Ecto neural progenitor cell (in vitro differentiated cells): ENCODE measurements at places on chromosomes 1 and 21.
A peak's percentile ranks its signal among the peaks of the same experiment; 100 is the strongest.

GRCh38 chr1:22747021-22747734 is 36.5 kb downstream of the EPHB2 start:
- no peak for DNase-seq

- no peak for DNase-seq
These were observed 29.2 kb downstream of the IPP start for GRCh38 chr1:45721207-45721606.

- no peak for DNase-seq
These were observed 41.0 kb upstream of the USP25 start for GRCh38 chr21:15688809-15689208.

- DNase-seq, result no peak
These were observed 386.9 kb upstream of the PLXNA2 start for GRCh38 chr1:208631092-208631491.

- peak; percentile 30 for DNase-seq
These were observed 141.1 kb upstream of the ETV3 start for GRCh38 chr1:157279138-157279801.

DNA sequence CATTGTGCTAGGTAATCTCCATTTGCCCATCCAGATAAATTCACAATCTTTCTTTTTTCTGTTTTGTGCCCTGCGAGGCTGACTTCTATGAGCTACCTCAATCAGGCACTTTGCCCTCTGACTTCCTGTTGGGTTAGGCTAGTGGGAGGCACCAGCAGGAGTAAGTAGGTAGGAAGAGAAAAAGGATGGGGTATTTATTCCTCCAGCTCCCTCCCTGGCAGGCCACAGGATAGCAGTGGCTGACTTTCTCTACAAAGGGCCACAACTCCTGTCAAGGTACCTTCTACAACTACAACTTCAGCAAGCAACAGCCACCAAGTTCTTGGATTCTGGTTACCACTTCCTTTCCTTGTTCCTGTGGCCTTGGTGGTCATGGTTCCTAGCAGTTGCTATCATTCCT is 18.8 kb upstream of the GORAB start:
- DNase-seq, result no peak

GRCh38 chr1:19254416-19254815 is 2.8 kb downstream of the MRTO4 start:
- DNase-seq, result no peak

GRCh38 chr1:69645477-69645876 is 77.8 kb downstream of the LRRC7 start:
- DNase-seq, result no peak

- DNase-seq, result no peak
These were observed 2.0 kb downstream of the KCND3 start for GRCh38 chr1:111987502-111987901.

GRCh38 chr1:80310703-80311245 is 1304.2 kb upstream of the ADGRL4 start:
- DNase-seq, result no peak

- peak; percentile 75 for DNase-seq
These were observed 329.2 kb downstream of the TGFB2 start for GRCh38 chr1:218674280-218674773.

GRCh38 chr1:235206533-235207208 is 45.6 kb upstream of the RBM34 start:
- DNase-seq, result no peak

- DNase-seq, result no peak
These were observed 3.7 kb upstream of the BGLAP start for GRCh38 chr1:156238248-156238647.

GRCh38 chr1:205980237-205980870 is 22.8 kb downstream of the RAB7B start:
- no peak for DNase-seq

DNA sequence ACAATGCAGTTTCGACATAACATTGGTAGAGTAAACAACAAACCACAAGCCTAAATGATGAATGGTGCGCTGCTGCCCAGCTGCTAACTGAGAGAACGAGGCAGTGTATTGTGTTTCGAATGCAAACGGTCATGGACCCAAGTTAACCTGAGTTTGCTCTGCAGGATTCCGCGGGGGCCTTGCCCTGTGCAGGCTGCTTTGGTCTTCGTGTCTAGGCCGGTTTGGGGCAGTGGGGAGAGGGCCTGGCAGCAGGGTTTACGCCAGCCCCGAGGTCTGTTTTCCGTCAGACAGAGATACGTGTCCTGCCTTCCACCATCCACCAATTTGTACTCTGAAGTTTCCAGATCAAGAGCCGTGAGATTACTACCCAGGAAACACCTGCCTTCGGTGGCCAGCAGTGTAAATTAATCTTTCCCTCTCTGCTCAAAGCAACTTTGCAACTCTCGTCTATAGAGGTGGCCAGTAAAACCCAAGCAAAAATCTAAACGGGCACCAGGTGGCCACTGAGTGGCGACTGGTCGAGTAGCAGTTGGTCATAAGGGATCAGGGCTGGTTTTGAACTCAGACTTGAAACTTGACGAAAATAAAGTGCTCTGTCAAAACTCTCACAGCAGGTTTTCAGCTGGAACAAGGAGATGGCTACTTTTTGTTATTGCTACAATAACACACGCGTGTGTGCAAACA is 6.3 kb upstream of the PRDM15 start:
- no peak for DNase-seq

DNA sequence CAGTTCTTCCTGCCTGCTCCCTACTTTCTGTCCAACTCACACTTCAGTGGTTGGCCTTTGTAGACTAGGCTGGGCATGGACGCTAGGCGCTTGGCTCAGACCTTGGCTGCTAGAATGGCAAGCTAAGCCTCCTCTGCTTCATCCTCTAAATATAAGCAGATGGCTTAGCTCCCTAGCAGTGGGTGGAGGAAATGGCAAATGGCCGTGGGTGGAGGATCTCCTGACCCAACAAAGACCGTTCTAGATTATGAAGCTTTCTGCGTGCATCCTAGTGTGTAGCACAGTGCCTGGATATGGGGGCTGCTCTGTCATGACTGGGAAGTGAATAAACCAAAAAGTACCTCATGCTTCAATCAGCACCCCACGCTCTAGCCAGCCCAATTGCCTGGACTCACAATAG is 10.4 kb upstream of the ETV3L start:
- DNase-seq, result peak; percentile 28

GRCh38 chr1:229370601-229371021 is 27.8 kb upstream of the CCSAP start:
- DNase-seq, result no peak

GRCh38 chr1:973459-974292 is 7.4 kb downstream of the PLEKHN1 start:
- DNase-seq, result no peak

DNA sequence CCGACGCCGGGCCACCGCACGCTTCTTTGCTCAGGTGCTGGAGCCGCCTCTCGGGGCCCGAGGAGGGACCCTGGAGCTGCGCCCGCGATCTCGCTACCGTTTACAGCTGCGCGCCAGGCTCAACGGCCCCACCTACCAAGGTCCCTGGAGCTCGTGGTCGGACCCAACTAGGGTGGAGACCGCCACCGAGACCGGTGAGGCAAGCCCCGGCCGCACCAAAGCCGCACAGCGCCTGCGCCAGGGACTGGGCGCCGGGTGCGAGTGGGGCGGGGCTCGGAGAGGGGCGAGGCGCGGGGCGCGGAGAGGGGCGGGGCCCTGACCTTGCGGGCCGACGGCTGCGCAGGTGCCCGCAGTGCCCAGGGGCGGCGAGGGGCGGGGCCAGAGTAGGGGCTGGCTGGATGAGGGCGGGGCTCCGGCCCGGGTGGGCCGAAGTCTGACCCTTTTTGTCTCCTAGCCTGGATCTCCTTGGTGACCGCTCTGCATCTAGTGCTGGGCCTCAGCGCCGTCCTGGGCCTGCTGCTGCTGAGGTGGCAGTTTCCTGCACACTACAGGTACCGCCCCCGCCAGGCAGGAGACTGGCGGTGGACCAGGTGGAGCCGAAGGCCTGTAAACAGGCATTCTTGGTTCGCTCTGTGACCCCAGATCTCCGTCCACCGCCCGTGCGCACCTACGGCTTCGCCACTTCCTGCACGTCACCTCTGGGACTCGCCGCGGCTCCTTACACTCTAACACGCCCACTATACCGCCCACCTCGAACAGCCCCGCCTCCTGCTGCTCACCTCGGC is 9.8 kb upstream of the CDC20 start:
- peak; percentile 96 for DNase-seq

DNA sequence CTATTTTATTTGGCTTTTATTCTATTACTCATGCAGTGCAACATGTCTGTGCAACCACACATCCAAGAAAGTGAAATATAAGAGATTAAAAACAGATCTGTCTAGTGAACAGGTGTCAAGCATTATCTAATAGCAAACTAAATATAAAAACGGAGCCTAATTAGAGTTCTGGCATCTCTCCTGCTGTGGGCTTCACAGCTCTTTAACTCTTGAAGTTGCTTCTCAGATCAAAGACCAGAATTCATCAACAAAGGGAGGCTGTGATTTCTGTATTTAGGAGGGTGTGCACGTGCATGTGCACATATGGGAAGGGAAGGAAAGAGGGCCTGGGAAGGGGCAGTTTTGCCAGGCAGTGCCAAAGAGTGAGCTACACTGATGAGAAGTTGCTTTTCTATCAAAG is 81.0 kb downstream of the MIS18A start:
- no peak for DNase-seq

- DNase-seq, result no peak
These were observed 28.9 kb upstream of the FMOD start for GRCh38 chr1:203379825-203380224.

- peak; percentile 44 for DNase-seq
These were observed 3.7 kb downstream of the AURKAIP1 start for GRCh38 chr1:1371364-1371745.

DNA sequence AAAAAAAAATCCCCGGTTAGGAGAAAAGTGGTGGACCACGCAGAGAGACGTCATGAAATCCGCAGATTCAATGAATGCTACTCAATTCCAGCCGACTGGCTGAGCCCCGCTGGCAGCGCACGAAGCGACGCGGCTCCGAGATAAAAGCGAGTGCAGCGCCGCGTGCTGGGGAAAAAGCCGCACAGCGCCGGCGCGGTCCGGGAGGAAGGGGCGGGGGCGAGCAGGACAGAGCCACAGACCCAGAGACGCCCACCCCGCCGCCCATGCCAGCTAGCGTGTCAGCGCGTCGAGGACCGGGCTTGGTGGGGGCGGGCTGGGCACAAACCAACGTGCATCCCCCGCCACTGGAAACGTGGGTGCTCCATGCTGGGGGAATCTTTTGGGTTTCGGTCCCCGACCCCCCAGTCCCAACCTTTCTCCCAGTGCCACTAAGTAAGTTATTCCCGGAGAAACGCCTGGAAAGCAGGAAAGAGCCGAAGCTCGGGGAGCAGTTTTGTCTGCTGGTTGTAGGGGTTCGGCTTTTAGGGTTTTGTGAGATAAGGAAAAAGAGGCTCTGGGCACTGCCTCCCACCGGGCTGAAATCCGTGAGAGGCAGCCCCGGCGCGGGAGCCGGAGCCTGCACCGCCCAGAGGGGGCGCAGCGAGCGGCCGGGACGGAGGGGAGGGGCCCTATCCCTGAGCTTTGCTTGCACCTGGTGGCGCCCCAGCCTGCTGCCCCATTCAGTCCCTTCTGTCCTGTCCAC is at the start of gene KCNJ6:
Gene KCNJ6, minus strand, starts transcription at position 148 of the 742 bp plus-strand sequence. CDS start 75,775 bp downstream, outside the sequence.
- DNase-seq, result peak; percentile 88

- no peak for DNase-seq
These were observed 53.3 kb downstream of the SIK1 start for GRCh38 chr21:43373362-43374227.

DNA sequence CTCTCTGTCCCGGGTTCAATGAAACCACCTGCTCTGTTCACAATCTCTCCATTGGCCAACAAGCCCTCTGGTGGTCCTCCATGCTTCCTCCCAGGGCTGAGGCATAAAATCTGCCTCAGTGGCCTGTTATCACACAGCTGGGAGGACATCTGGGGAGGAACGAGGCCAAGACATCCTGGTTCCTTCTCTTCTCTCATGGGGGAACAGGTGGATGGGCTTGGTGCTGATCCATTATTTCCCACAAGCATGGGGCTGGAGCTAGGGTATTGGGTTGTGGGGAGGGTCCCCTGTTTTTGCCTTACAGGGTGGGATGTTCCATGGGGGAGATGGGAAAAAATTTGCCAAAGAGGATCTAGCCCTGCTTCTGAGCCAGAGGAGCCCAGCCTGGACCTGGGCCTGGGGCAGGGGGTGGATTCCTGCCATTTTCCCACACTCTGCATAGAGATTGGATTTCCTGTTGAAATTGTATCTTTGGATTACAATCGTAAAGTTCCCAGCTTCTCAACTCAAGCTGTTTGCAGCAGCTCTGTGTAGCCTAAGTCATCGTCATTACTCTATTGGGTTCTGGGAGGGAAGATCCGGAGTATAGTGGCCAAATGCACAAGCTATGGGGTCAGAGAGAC is 124.7 kb downstream of the NAV1 start:
- no peak for DNase-seq

GRCh38 chr21:20760221-20760620 is 238.0 kb upstream of the NCAM2 start:
- no peak for DNase-seq

GRCh38 chr21:33396436-33396835 is 6.8 kb upstream of the IFNGR2 start:
- DNase-seq, result no peak

- no peak for DNase-seq
These were observed 60.3 kb downstream of the TRAF5 start for GRCh38 chr1:211386921-211387320.

DNA sequence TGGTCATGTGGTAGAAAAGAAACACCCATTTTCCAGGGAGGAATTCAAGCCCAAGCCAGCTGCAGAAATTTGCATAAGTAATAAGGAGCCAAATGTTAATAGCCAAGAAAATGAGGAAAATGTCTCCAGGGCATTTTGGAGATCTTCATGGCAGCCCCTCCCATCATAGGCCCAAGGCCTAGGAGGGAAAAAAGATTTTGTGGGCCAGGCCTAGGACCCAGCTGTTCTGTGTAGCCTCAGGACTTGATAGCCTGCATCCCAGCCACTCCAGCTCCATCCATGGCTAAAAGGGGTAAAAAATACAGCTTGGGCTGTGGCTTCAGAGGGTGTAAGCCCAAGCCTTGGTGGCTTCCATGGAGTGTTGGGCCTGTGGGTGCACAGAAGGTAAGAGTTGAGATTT is 21.4 kb upstream of the LYPD8 start:
- no peak for DNase-seq
